ENCODE measurements at places on chromosomes 3 and 15.

- DNase-seq = no peak
These were observed 11.7 kb downstream of the ATP2C1 start for GRCh38 chr3:130905551-130905950.

DNA sequence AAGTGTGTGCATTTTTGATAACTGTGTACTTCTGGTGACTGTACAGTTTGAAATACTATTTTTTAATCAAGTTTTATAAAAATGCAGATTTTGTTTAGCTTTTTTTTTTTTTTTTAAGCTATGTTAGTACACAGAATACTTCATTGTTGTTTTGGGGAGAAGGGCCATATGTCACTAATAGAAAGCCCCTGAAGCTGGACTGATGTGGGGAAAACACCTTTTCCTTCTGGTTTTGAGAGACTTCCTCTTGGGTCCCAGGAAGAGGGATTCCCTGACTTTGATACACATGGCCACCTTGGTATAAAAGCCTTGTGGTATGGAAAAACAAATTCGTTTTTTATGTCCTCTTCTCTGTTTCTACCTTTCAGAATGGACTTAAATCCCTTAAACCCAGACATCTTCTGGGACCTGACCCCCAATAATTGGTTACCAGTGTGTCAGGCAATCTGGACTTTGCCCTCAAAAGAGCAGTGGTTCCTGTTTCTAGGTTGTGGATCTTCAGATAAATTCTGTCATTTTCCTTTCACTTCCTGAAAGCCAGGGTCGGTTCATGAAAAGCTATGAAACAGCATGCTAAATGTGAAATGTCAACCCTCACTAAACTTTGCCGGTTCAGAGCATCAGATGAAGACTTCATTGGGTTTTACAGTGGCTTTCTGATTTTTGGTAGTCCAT lies 31.1 kb upstream of the BLOC1S6 start:
- no peak for DNase-seq

DNA sequence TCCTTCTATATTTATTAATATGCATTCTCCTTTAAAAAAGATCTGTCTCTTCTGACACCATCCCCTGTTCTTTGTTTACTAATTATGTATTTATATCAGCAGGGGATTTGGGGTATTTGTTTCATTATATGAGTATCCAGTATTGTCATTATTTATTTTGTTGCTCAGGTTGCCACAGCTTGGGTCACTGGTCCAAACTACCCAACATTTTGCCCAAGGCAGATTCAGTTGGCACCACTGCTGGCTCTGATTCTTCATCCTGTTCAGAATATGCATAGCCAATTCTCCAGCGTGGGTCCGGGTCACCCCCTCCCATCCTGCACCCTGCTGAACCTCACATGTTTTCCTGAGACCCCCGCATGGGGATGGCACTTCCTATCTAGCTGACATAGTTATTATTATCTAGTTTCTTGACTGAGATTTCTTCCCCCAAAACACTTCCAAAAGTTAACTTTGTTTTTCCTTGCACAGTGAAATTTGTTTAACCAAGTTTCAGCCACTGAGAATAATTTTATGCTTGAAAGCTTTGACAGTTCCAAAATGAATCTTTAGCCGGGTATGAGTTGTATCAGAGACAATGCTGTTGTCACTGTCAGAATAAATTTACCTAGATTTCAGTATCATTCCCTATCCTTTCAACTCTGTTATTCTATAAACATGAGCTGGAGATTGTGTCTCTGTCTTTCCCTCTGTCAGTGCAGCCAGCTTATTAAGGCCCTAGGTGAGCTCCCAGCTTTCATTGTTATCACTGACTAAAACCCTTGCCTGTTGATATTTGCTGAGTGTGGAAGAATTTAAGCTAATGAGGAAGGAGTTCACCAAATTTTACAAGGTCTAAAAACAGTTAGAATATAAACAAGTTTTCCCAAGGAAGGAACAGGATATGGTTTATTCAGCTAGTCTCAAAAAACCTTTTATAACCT lies 70.3 kb downstream of the TGFBR2 start:
- DNase-seq = no peak

DNA sequence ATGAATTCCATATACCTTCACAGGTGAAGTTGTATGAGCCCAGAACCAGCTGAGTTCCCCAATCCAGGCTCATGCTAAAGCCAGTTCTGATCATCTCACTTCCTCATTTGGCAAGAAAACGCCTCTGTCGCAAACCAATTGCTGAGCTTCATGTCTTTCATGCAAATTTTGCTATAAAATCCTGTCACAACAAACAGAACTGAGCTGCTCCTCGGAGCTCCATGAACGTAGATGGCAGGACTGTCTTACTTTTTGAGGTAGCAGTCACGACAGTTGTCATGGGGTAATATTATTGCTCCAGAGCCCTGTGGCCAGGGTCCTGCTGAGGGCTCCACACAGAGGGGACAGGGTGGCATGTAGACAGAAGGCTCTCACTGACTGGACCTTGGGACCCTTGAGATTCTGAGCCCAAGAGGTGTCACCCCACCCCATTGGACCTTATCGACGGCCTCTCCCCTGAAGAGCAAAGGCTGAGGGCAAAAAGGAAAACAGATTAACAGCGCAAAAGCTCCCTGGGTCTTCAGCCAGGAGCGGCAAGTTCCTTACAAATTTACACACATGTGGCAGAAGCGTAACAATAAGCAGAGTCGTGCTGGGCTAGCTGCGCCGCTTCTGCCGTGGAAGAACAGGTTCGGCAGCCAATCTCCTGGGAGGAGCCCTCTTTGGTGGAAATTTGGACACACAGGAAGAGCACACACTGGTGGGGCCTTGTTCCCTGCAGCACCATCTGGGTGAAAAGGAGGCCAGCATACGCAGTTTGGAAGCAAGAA lies 249.2 kb downstream of the OPA1 start:
- DNase-seq = no peak

- DNase-seq = peak; percentile 18
These were observed 137.6 kb downstream of the PEAK1 start for GRCh38 chr15:77282333-77282732.

- no peak for DNase-seq
These were observed 45.4 kb upstream of the UBE2E1 start for GRCh38 chr3:23760325-23760724.

DNA sequence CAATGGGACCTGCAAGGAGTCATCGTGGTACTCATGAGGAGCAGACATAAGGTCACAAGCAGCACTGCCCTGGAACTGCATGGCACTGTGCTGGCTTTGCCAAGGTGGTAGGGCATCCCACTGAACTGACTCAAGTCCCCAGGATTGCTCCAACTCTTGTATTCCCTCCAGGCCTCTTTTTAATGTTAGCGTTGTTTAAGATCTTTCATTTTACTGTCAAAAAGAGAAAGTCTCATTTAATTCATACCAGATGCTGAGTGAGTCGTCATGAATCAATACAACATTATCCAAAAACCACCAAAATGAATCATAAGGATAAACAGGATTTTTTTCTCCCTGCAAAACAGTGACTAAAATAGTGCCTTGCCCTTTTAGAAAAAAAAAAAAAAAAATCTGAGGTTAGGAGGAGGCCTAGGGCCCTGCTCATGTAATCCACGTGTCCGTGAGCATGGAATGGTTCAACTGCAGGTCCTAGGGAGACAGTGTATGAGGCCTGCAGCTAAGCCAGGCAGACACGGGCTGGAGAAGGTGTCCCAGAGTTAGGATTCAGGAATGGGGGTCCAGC lies 36.7 kb upstream of the BLM start:
- no peak for DNase-seq

DNA sequence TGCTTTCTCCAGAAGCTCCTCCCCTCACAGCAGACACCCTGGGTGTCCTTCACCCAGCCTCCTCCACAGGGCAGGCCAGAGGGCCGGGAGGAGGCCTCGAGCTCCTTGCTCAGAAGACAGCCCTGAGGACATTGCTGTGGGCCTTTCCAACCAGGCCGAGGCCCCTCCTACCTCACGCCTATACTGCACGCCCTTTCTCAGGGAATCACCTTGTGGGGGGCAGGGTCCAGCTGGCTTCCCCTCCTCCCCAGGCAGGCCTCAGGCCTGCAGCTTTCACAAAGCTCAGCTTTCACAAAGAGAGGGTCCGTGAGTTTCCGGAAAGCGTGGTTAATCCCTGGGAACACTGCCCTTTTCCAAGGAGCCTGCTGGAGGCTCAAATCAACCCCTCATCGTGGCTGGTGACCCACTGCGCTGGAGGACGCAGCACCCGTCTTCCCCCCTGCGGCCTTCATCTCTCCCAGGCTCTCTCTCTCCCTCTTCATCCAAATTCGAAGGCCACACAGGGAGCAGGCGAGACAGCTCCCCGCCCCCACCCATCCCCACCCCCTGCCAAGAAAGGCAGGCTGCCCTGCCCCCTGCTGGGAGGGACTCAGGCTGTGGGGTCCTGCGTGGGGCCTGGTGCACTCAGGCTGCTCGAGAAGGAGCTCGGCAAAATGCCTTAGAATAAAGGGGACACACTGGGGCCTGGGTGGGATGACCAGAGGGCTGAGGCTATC lies 79.4 kb downstream of the OCA2 start:
- DNase-seq = no peak

GRCh38 chr3:46929324-46929723 lies 47.2 kb downstream of the CCDC12 start:
- no peak for DNase-seq

DNA sequence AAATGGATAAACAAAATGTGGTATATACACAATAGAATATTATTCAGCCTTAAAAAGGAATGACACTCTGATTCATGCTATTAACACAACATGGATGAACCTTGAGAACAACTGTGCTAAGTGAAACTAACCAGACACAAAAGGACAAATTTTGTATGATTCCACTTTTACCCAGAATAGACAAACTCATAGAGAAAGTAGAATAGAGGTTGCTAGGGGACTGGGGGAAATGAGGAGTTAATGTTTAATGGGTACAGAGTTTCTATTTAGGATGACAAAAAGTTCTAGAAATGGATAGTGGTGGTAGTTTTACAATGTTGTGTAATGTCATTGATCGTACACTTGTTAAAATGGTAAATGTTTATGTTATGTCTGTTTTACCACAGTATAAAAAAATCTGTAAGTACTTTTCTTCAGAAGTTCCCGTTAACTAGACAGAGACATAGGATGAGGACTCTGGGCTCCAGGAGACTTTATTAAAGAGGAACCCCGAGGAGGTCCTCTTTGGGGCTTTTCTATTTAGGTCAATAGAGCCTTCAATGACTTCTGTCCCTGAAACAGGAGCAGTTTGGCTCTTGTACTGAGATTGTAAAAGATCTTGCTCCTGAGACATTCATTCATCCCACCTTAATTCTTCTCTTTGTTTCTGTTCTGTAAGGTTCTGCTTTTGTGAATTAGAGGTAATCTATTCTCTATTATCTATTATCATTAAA lies 24.5 kb downstream of the ABHD6 start:
- DNase-seq = no peak

- DNase-seq = no peak
These were observed 25.5 kb upstream of the SNRPA1 start for GRCh38 chr15:101320501-101321052.

- DNase-seq = no peak
These were observed 318.5 kb upstream of the ARPP21 start for GRCh38 chr3:35320646-35321407.

DNA sequence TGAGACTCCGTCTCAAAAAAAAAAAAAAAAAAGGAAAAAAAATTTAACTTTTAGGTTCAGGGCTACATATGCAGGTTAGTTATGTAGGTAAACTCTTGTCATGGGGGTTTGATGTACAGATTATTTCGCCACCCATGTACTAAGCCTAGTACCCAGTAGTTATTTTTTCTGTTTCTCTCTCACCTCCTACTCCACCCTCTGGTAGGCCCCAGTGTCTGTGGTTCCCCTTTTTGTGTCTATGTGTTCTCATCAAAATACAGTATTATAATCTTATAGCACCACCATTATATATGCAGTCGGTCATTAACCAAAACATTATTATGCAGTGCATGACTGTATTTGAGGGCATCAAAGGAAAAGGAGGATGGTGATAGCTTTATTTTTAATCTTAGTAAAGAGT lies 47.3 kb downstream of the CHP1 start:
- DNase-seq = no peak

GRCh38 chr3:197203714-197204146 lies 94.7 kb downstream of the DLG1 start:
- DNase-seq = no peak

GRCh38 chr3:8996681-8997121 lies 33.4 kb upstream of the RAD18 start:
- DNase-seq = no peak
